ENCODE measurements at places on chromosomes 2 and 18.

GRCh38 chr2:46003903-46004473 is 293.2 kb upstream of the EPAS1 start:
- no peak for DNase-seq

- no peak for DNase-seq
Measured at GRCh38 chr2:60710707-60711106, 45.4 kb upstream of the PAPOLG start.

DNA sequence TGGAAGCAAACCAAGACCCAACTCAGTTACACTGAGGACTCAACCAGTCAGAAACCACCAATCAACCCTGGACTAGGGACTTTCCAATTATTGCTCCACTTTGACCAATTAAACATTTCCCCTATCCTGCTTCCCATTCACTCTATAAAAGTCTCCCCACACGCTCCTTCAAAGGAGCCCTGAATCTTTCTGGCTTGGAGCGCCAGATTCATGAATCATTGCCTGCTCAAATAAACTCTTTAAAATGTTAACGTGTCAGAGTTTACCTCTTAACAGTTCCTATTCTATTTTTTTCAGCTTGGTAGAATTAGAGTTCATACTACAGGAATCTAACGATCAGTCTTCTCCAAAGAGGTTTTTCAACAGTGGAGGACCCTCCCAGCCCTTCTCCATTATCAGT is 20.7 kb upstream of the SULT1C2 start:
- DNase-seq = no peak

DNA sequence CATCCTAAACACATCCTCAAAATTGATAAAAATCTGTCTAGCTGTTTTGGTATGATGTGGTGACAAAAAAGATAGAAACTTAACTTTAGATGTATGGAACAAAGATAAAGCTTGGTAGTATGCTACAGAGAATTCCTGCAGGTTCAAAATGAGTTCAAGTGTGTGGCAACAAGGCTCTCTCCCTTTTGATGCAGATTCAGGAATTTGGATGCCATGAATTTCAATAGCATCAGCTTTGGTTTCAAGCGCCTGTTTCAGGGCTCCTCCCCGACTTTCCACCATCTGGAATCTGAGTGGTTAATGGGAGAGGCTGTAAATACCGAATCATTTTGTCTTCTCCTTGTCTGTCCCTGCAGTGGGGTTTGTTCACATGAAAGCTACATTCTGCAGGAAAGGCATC is 180.6 kb downstream of the MTX2 start:
- no peak for DNase-seq

- DNase-seq = no peak
Measured at GRCh38 chr2:29323961-29324360, 208.7 kb downstream of the CLIP4 start.

DNA sequence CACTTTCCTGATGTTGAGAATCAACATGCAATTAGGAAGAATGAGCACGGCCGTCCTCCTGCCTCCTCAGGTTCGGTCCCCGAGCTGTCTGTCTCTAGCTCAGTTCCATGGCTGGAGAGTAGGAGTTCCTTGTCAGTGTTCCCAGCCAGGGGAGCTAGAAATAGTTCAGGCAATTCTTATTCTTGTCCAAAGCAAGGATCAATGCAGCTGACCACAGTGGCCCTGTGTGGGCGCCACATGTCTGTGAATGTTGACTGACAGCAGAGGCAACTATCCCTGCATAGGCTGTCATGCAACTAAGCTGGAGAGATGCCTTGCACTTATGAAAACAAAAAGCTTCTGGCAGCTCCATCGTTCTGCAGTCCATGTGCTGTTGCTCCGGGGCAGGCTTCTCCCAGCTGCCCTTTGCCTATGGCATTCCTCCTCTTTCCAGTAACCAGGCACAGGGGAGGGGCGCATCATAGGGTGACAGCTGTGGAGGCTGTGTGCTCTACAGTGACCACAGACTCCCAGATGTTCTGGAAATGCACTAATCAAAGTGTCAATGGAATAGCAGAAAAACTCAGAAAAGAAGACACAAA is 58.7 kb downstream of the PDCL3 start:
- no peak for DNase-seq

- DNase-seq = no peak
Measured at GRCh38 chr2:188466761-188467160, 175.1 kb downstream of the GULP1 start.

- no peak for DNase-seq
Measured at GRCh38 chr18:24246143-24246542, 107.3 kb downstream of the CABYR start.

DNA sequence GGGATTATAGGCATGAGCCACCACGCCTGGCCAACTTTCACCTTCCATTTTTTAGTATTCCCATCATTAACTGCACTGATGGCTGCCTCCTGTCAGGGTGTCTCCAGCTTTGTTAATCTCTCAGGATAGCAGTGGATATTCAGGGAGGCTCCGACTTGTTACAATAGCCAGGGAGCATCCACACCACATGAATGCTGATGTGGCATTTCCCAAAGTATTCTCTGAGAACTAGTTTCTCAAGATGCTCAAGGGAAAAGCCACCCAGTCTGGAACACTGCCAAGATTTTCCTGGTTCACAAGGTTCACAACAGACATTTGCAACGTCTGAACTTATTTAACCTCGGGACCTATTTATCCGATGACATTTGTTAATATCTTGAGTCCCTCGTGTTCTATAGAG is 33.8 kb downstream of the ZNF519 start:
- DNase-seq = no peak

DNA sequence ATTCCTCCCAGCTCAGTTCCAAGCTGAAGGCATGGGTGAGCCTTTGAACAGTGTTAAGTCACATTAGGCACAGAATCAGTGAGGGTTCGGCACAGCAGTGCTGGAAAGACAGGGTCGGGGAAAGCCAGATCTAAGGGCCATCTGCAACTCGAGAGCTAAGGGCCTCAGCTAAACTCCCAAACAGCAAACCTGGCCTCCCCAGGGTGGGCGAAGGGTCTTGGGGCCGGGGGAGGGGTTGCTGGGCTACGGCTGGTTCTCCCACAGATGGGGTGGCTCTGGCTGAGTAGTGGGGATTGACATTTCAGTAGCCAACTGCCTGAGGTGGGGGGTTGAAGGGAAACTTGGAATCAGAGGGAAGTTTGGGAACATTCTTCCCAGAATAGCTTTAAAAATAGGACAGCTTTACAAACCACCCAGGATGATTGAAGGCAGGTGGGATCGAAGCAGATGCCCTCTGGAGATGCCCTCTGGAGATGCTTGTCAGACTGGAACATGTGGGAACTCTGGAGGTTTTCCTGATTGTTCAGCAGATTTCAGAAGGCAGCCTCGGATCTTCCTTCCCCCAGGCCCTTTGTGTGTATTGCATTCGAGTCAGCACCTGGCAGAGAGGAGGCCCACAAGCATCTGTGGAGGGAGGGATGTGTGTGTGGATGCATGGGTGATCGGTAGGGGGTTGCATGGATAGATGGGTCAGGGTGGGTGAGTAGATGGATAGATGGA is 156.4 kb downstream of the SMAD7 start:
- no peak for DNase-seq

Measured in stimulated activated CD4-positive, alpha-beta T cell treated with anti-CD3 and anti-CD28 coated beads, Interleukin-15, amount 100 ng/mL, for 1 hour (primary cell).